ENCODE measurements at places on chromosomes 12 and 14.

GRCh38 chr14:55074662-55075061, 23.2 kb downstream of the MAPK1IP1L start:
- DNase-seq: no peak

DNA sequence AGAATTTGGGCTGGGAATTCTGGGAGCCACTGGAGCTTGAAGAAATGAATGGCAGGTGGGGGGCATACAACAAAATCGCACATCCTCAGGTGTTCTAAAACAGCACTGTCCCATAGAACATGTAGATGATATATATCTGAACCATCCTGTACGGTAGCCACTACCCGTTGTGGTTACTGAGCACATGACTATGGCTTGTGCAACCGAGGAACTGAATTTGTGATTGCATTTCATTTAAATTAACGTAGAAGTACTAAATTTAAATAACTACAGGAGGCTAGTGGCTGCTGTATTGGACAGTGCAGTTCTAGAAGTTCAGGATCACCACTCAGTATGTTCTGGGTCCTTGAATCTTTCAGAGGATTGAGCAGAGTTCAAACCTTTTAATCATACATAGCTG, 172.4 kb downstream of the PHETA1 start:
- no peak for DNase-seq

DNA sequence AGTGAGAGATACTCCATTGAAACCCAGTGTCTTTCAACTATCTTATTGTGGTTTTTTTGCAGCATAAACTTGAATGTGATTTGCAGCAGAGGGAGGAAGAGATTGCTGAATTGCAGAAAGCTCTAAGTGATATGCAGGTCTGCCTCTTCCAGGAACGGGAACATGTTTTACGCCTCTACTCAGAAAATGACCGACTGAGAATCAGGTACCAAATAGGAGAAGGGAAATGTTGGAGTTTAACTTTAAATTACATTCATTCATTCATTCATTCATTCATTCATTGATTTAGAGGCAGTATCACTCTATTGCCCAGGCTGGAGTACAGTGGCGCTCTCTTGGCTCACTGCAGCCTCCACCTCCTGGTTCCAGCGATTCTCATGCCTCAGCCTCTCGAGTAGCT, 17.0 kb downstream of the CCDC77 start:
- DNase-seq: no peak

- no peak for DNase-seq
Observed at GRCh38 chr12:99224237-99224636, 423.3 kb upstream of the GARIN6 start.

DNA sequence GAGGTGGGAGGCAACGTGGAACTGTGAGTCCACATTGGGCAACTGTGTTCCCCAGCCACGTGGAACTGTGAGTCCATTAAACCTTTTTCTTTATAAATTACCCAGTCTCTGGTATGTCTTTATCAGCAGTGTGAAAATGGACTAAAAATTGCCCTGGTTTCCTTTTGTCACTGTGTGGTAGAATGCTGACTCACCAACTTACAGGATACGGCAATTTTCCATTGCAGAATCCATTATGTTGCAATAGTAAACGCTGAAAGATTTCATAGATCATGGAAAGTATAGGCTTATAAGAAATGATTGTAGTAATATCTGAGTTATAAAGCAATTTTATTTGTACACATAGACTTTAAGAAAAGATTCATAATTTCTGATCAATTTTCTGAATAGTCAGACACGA, 93.0 kb downstream of the GTF2A1 start:
- DNase-seq: no peak

DNA sequence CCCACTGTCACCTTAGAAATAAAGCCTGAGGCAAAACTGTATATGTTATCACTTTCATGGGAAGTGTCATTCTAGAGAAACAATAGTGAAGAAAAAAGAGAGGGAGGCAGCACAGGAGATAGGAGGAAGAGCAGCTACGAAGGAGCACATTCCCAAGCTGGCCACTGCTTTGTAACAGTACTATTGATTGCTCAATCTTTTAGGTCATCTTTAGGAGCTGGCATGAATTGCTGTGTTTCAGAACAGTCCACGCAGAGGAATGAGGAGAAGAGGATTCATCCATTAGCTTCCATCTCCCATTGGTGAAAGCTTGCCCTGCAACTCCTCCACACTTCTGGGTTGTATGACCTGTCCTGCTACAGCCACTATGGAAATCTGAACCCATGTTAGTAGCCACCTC, 372.5 kb upstream of the DDHD1 start:
- DNase-seq: no peak

DNA sequence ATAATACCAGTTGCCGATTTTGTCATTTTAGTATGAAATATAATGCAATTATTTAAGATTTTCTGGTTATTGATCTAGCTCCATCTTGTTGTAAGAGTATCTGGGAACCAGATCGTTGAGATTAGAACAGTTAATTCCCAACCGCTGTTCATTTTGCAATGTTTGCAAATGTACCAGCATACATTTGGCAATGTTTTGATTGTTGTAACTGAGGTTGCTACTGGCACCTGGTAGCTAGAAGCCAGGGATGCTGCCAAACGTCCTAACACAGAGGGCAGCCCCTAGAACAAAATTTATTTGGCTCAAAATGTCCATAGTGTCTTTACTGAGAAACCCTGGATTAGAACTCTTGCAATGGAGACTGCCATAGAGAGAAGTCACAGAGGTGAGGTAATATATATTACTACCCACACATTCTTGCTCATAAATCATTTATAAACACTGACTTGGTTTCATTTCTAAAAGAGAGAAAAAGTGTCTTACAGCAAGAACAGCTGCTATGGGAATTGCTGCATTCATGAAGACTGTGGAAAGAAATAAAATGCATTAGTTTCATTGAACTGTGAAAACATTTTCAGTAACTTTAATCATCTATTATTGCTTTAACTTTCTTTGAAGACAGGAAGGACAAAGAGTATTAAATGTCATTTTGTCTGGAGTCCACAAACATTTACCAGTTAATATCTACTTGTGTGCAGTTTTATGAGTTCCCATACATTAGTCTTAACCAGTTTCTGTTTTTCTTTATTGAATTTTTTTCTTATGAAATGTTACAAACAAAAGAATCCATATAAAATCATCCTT, 46.2 kb downstream of the ABCC9 start:
- DNase-seq: no peak

- peak; percentile 59 for DNase-seq
Observed at GRCh38 chr12:48996794-48997718, 2.1 kb downstream of the DDN start.

DNA sequence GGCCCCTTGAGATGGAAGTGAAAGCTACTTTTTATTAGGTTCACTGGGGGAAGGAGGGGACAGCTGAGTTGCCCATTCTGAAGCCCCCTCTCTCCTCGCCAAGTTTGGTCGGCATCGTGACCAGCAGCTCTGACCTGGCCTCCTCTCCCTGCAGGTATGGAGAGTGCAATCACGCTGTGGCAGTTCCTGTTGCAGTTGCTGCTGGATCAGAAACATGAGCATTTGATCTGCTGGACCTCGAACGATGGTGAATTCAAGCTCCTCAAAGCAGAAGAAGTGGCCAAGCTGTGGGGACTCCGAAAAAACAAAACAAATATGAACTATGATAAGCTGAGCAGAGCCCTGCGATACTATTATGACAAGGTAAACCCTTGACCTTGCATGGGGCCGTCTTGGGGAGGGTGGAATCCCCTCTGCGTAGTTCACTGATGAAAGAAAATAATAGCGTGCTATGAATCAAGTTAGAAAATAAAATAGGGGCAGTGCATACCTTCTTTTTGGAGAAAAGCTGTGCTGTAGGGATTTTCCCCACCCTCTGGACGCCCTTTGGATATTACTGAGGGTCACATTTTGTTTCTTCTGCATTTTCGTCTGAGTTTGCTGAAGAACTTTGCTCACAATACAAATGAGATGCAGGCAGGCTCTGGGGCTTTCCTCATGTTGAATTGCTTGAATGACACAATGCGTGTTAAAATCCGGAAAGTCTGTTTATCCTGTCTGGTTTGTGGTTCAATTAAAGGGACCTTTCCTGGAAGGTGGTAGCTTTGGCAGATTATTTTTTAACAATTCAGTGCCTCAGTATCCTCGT, 29.4 kb downstream of the ELK3 start:
- no peak for DNase-seq

DNA sequence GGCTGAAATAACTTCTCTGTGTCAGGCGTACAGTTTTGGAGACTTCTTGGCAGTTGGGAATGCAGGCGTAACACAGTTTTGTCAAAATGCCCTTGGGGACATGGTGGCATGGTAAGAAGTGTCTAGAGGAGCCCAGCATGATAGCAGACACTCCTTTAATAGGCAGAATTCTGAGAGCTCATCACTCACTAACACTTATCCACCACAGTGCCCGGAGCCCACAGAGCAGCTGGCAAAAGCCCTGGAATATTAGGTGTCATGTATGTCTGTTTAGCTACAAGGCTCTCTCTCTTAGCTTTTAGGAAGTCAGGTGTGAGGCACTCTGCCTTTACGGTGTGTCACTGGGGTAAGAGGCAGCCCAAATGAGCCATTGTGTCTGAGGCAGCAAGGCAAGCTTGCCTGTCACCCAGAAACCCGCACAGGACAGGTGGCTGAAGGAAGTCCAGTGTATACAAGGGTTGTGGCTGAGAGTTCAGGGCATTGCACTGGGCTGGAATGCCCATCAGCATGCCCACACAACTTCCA, 96.3 kb downstream of the ESRRB start:
- no peak for DNase-seq

DNA sequence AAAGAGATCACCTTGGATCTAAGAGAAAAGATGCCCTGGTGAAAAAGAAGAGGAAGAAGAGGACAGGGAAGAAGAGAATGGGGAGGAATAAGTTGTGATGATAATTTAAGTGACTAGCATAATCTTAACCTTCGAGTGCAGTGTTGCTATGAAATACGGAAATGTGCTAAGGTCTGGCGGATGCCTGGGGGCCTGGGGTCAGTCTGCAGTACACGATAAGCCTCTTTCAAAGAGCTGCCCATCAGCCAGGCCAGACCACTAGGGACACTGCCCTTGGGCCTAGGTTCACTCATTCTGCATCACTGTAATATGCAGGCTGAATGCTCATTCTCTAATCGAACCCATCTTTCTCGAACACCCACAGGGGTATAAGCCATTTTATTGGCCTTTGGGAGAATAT, 83.4 kb downstream of the PLEKHG3 start:
- DNase-seq: no peak

DNA sequence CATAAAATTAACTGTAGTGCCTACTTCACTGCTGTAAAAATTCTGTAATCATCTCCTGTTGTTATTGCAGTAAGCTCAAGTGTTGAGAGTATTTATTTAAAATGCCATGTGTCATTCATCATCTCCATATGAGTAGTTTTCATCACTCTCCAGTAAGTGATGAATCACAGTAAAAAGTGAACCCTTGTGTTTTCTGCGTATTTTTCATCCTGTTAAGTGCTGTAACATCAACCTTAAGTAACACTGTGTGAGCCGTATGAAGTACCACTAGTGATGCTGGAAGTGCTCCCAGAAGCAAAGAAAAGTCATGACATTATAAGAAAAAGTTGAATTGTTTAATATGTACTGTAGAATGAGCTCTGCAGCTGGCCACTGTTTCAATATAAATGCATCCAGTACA, 55.4 kb downstream of the SLCO1B3 start:
- no peak for DNase-seq

- no peak for DNase-seq
Observed at GRCh38 chr12:65082406-65082805, 38.7 kb downstream of the WIF1 start.

- DNase-seq: no peak
Observed at GRCh38 chr12:104263580-104264358, 39.8 kb upstream of the EID3 start.

DNA sequence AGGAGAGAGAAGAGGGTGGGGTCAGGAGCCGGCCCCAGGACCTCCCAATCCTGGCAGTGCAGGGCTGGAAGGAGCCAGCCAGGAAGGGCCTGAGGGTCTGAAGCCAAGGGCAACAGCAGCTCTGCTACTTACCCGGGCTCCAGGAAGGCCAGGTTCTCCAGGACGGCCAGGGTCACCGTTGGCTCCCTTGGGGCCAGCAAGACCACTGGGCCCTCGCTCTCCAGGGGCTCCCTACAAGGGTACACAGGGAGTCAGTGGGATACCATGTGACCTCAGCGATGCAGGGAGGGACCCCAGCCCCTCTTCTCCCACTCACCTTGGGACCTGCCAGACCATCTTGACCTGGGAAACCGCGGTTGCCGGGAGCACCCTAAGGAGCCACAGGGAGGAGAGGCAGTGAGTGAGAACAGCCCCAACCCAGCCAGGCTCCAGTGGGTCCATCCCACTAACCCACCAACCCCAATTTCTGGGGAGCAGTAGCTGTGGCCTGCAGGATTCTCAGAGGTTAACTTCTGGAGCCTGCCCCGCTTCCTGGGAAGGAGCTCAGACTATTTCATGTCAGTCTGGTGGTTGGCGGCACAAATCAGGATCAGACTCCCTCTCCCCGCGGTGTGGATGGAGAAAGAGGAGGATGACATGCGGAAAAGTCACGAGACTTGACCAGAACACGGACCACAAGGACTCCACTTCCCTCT, 18.5 kb downstream of the COL2A1 start:
- DNase-seq: no peak

GRCh38 chr14:91317381-91318308, 73.1 kb upstream of the GPR68 start:
- DNase-seq: peak; percentile 57

- DNase-seq: no peak
Observed at GRCh38 chr12:117005417-117006046, 93.7 kb downstream of the TESC start.

DNA sequence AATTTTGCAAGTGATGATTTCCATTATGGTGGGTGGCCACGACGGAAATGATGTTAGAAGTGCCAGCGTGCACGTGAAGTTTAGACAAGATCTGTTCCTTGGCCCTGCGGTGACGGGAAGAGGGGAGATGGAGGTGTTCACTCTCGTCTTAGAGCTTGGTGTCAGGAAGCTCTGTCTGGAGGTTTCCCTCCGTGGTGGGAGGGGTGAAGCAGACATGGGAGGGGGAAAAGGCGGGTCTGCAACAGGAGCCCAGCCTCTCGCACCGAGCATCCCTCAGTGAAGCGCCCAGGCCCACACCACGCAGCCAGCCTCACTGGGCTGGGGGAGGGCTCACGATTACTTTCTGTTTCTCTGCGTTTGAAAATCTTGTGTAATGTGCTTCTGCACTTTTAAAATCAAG, 26.3 kb downstream of the EML1 start:
- no peak for DNase-seq

- DNase-seq: no peak
Observed at GRCh38 chr14:39491134-39491571, 58.9 kb upstream of the FBXO33 start.

DNA sequence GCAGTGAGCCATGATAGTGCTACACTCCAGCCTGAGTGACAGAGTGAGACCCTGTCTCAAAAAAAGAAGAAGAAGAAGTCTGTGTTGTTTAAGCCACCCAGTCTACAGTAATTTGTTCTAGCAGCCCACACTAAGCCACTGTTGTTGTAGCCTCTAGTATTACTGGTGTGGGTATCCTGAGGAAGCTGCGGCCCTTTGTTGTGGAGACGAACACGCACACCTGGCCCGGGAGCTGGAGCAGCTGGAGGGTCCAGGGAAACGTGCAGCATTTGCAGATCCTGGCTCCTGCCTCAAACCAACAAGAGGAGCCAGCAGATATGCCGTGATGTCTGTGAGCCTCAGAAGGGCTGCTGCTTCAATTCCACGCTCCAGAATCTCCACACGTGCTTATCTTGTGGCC, 65.3 kb downstream of the MAP1LC3B2 start:
- no peak for DNase-seq

Data from effector memory CD4-positive, alpha-beta T cell (primary cell).